Breast epithelium (tissue), 4 donors: ENCODE measurements at places on chromosomes 6 and 20. TPM values are rescaled to one million over a fixed set of nuclear protein-coding genes. Genes with fewer than 3 reads are reported as not detected.

GRCh38 chr6:133202610-133203343 is 38.4 kb upstream of the EYA4 start:
- DNase-seq, result no peak

DNA sequence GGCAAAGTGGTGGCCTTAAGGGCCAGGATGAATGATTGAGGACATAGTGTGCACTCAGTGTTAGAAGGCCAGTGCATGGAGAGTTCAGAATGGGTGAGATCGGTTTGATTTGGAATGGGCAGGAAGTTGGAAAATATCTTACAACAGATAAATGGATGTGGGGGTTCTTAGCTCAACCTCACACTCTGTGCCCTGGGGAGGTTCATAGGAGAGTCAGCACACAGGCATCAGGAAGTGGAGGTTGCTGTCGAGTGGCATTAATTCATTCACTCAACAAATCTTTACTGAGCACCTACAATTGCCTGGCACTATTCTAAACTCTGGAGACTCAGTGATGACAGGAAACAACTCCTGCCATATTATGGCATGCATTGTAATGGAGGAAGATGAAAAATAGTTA is 313.7 kb upstream of the SUPT3H start:
- no peak for DNase-seq

DNA sequence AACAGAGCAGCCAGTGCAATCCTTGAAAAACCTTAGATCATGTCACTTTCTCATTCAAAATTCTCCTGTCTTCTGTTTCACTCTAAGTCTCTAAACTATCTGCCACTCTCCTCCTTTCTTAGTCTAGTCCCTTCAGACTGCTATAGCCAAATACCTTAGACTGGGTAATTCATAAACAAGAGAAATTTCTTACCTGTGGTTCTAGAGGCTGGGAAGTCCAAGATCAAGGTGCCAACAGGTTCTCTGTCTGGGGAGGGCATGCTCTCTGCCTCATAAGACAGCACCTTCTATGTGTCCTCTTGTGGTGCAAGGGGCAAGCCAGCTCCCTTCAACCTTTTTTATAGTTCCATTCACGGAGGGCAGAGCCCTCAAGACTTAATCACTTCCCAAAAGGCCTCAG is 156.3 kb downstream of the MTFR2 start:
- no peak for DNase-seq

PSMB8 gene
- total RNA-seq, result 36.0 TPM

SUN5 gene
- not detected for total RNA-seq

IL20RA gene
- 1.6 TPM for total RNA-seq
